ENCODE measurements at places on chromosomes 3 and 15. TPM values are rescaled to one million over a fixed set of nuclear protein-coding genes. Genes with fewer than 3 reads are reported as not detected.

Gene BLM
- 7.3 TPM for total RNA-seq

Gene TBL1XR1
- total RNA-seq, result 98.1 TPM

Gene CCDC33
- not detected for total RNA-seq

Gene MESP2
- total RNA-seq, result 0.15 TPM

Gene P3H2
- under 0.01 TPM for total RNA-seq

Gene SMCO1
- total RNA-seq, result not detected

Gene SIDT1
- 0.32 TPM for total RNA-seq

Gene NEK11
- total RNA-seq, result 4.0 TPM
